RWPE1 (cell line): ENCODE measurements at places on chromosomes 13 and 19.

DNA sequence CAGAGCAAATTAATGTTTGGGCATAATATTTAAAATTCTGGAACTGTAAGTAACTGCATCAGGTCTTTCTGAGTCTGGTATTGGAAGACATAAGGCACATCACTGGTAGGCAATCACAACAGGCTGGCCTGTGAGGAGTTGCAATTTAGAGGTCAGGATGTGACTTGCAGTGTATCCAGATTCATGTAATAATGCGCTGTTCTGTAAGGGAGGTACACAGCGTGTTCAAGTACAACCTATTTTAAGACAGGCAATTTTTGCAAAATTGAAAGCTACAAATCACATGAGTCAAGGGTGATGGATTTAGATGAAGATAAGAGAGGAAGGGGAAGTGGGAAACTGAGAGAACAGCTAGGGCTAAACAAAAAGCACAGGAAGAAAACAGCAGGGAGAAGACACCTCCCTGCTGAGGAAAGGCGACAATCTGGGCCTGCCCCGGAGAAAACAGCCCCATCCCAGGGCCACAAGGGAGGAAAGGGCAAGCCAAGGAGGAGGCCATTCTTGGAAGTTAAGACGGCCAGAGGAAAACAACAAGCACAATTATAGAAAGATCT, 138.1 kb downstream of the LACC1 start:
- no peak for DNase-seq

- peak; percentile 62 for DNase-seq
Measured at GRCh38 chr13:67224148-67224846, 5.8 kb downstream of the PCDH9 start.

GRCh38 chr19:47104680-47105079, 8.9 kb downstream of the ZC3H4 start:
- no peak for DNase-seq

DNA sequence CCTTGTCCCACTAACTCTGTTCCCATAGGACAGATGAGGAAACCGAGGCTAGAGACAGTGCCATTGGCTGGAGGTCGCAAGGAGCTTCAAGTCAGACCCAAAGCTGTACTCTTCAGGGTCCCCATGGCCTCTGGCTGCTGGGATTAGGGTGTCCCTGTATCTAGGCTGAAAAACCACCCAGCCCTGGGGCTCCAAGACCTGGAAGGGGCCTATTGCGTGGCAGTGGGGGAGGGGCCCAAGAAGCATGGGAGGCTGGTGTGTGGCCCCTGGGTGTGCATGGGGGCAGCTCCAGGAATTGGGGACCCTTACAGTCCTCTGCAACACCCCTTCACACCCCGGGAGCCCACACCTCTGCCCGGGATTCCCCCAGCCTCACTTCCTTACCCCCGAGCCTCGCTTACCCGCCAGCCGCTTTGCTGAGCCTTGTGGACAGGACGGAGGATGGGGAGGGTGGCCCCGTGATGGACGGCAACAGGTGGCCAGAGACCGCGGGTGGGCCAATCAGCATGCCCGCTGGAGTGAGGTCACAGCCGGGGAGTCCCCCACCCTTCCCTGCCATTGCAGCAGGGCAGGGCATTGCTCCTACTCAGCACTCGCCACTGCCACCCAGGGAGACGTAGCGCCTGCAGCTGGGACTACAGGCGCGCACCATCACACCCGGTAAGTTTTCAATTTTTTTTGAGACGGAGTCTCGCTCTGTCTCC, at the start of gene JSRP1:
TSS of gene JSRP1 (minus strand) at position 436 of the 704 bp plus-strand sequence. CDS start 1,103 bp downstream, outside the sequence.
- DNase-seq, result no peak

GRCh38 chr19:4496304-4496703, 22.0 kb downstream of the PLIN4 start:
- no peak for DNase-seq

- no peak for DNase-seq
Measured at GRCh38 chr13:105074755-105075154, 1460.7 kb downstream of the EFNB2 start.

DNA sequence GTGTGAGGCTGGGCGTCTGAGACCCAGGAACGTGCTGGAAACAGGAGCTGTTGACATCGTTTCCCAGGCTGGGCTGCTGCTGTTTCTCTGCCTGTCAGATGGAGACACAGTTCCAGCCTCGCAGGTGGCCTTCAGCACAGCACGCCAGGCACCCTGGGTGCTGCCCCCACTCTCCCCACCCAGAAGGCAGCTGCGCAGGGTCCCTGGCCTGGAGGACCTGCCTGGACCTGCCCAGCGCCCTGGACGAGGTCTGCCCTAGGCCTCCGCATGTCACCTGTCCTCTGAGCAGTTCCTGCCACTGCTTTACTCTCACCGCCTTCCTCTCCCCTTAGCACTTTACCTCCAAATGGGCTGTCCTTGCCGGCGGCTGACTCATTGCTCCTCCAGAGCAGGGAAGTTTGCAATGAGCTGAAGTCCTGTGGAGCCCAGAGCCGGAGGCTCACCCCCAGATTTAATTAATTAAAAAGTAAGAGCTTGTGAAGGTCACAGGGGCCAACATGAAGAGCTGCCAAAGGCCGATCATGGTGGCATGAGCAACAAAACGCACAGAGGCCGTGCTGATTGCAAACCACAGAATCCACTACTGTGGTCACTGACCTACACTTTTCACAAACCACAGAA, 32.2 kb downstream of the C13orf46 start:
- DNase-seq, result peak; percentile 34

- no peak for DNase-seq
Measured at GRCh38 chr19:41994521-41994971, 516 bp upstream of the ATP1A3 start.

- DNase-seq, result no peak
Measured at GRCh38 chr13:71863254-71863865, 3.6 kb downstream of the DACH1 start.

DNA sequence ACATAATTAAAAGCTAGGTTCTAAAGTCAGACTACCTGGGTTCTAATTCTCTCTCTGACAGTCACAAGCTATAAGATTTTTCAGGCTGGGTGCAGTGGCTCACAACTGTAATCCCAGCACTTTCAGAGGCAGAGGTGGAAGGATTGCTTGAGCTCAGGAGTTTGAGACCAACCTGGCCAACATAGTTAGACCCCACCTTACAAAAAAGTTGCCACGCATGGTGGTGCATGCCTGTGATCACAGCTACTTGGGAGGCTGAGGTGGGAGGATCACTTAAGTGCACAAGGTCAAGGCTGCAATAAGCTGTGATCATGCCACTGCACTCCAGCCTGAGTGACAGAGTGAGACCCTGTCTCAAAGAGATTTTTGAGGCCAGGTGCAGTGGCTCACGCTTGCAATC, 6.0 kb downstream of the NFKBID start:
- DNase-seq, result no peak

GRCh38 chr13:97932036-97932435, 21.4 kb upstream of the IPO5 start:
- DNase-seq, result no peak

- DNase-seq, result no peak
Measured at GRCh38 chr13:25281935-25282332, 5.4 kb downstream of the MTMR6 start.

- peak; percentile 44 for DNase-seq
Measured at GRCh38 chr19:2391118-2391725, 31.2 kb downstream of the TMPRSS9 start.

GRCh38 chr19:15248648-15249527, 16.6 kb upstream of the EPHX3 start:
- peak; percentile 90 for DNase-seq

DNA sequence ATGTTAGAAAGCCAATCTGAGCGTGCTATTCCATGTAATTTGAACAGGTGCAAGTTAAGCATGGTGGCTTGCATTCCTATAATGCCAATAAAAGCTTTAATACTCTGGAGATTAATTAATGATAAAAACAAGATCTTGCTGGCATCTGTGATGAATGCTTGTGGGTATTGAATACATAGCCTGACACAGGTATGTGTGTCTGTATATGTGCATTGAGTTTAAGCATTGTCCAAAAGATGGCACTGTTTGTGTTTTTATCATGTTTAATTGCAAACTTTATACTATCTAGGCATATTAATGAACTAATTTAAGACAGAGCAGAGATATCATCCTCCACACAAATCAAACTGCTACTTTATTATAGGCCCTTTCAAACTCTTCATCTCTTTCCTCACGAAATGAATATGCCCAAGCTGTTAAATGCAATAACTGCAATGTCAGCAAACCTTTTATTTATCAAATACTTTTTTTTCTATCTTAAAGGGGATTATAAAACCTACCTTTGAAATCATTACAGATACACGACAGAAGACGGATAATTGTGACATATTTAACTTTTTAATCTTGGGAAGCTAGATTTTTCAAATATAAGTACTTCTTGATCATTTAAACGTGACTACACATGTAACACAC, 86.5 kb downstream of the TNFSF11 start:
- peak; percentile 10 for DNase-seq

- DNase-seq, result peak; percentile 59
Measured at GRCh38 chr19:46198756-46199155, 30.8 kb upstream of the IGFL1 start.

- DNase-seq, result no peak
Measured at GRCh38 chr19:39557811-39558623, 18.1 kb upstream of the EID2 start.

DNA sequence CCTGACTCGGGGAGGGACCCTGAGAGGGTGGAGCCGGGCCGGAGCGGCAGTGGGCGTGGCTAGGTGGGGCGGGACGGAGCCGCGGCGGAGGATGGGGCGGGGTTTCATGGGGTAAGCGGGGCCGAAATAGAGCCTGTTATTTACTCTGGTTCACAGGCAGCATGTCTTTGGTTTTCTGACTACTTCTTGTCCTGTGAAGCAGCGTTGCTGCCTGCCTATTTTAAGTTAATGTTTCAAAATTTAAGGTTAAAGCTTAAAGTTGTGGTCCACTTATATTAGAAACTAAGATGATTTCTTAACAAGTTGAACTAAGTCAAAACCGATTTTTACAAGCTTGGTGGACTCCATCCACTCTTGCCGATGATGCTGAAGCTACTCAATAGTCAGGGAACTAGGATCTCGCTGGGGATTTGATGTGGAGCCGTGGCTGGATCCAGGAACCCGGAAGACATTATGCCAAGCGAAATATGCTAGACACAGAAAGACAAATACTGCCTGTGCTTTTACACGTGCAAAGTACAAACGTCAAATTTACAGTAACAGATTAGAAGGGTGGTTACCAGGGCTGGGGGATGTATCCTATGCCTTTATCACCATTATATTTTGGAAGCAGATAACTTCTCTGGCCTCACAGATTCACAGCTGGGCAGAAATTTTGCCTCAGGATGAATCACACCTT, 433 bp upstream of the ZNF616 start:
- peak; percentile 98 for DNase-seq

GRCh38 chr13:95362666-95363065, 61.4 kb upstream of the ABCC4 start:
- no peak for DNase-seq

DNA sequence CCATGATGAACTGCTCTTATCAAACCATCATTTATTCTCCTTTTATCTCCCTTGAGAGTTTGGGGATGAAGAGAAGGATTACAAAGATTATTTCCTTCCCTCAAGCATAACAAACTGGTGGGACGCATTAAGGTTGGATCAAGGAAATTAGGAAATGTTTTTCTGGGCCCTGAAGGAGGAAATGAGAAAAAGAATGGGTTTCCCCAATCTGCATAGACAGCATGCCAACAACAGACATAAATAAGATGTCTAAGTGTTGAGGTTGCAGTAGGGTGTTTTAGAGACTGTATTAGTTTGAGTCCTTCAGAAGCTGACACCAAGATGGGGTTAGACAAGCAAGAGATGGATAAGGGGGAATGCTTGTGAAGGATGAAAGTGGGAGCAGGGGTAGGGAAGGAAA, 7.3 kb downstream of the EPSTI1 start:
- DNase-seq, result no peak

GRCh38 chr19:54160854-54161253, 1.3 kb upstream of the LENG1 start:
- no peak for DNase-seq

DNA sequence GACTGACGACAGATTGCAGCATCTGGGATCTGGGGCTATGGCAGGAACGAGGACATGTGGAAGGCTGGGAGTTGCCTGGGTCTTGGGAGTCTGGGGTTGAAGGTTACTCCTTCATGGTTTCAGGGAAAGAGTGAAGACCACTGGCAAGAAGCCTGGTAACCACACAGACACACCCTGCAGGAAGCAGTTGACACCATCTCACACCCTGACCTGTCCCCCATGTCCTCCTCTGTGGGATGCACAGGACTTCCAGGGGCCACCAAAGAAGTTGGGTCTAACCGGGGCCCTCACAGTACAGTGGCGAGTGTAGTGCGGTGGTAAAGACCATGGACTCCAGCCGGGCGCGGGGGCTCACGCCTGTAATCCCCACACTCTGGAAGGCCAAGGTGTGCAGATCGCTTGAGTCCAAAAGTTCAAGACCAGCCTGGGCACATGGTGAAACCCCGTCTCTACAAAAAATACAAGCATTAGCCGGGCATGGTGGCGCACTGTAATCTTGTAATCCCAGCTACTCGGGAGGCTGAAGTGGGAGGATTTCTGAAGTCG, 10.6 kb upstream of the FFAR2 start:
- no peak for DNase-seq

DNA sequence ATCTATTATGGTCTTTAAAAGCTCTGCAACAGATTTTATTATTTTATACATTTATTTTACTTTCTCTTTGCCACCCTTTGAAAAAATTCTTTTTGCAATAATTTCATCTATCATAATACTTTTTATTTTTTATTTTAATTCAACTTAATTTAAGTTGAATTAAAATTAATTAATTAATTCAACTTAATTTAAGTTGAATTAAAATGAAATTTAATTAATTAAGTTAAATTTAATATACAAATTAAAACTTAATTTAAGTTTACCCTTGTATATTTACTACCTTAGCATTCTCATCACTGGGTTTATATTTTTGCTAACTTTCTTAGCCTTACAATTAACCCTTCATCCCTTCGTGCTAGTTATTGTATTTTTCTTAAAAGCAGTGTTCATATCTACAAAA, 301.4 kb downstream of the SLITRK5 start:
- no peak for DNase-seq

GRCh38 chr19:18634612-18635297, 2.1 kb upstream of the KLHL26 start:
- no peak for DNase-seq

GRCh38 chr13:110308656-110309359, 1.7 kb downstream of the COL4A2 start:
- DNase-seq, result no peak

DNA sequence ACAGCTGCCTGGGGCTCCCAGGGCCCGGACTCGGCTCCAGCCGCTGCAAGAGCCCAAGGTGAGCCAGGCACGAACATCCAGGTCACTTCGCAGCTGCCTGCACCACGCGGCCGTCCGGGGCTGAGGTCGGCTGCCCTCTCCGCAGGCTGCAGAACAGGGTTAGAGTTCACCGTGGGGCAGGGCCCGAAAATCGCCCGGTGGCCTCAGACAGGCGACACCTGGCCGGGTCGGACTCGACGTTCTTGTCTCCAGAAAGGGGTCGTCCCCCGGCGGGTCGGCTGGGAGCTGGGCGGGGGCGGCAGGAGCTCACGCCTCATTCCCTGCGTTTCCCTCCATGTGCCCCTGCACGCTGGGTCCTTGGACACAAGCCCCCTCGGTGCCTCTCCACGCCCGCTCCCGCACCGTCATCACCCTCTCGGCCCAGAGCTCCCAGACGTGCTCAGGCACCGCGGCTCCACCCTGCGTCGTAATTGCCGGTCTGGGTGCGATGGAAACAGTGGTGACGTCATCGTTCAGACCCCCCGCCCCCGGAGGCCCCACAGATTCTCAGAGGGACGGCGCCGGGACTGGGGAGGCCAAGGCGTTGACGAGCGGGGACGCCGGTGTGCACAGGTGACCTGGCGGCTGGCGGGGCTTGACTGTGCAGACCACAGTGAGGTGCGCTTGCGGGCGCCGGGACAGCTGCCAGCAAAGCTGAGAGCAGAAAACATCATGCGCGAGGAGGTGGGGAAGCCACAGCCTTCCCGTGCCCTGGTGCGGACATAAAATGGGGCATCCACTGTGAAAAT, 4.0 kb upstream of the GRIN3B start:
- DNase-seq, result peak; percentile 75

- DNase-seq, result peak; percentile 61
Measured at GRCh38 chr13:42807866-42808265, 26.5 kb downstream of the FAM216B start.
